Mesenchymal stem cell (in vitro differentiated cells and primary cell): ENCODE measurements at places on chromosomes 16 and 17.

DNA sequence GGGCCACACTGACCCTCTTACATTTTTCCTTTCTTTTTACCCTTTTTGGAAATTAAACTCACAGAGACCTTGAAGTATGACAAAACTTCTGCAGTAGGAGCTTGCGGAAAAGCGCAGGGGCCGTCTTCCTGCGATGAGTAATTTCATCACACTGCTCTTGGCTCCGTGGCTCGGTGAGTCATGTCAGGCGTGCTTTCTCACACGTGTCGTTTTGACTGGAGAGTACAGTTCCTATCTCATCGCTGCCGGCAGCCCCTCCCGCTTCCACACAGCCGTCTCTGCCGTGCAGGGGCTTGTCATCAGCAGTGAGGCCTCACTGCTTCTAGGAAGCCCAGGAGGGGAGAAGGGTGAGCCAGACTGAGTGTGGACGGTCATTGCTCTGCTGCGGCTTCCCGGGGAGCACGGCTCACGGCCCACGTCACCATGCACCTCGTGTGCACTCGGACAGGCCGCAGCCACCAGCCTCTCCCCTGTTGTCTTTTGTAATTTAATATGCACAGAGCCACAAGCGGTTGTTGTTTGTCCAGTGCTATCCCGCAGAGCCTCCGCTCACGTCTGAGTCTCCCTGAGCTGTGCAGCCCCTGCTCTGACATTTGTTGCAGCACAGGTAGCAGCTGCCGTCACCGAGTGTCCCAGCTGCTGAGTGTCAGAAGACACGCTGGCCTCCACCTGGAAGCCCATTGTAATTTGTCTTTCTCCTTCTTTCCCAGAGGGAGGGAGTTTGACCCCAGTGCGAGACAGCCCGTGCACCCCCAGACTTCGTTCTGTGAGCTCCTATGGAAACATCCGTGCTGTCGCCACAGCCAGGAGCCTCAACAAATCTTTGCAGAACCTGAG, 99.4 kb upstream of the CHMP6 start:
- peak; percentile 99 for DNase-seq

GRCh38 chr16:14958323-14958600, 16.6 kb upstream of the PDXDC1 start:
- no peak for DNase-seq

GRCh38 chr17:66493283-66494019, 191.0 kb downstream of the PRKCA start:
- peak; percentile 88 for DNase-seq

DNA sequence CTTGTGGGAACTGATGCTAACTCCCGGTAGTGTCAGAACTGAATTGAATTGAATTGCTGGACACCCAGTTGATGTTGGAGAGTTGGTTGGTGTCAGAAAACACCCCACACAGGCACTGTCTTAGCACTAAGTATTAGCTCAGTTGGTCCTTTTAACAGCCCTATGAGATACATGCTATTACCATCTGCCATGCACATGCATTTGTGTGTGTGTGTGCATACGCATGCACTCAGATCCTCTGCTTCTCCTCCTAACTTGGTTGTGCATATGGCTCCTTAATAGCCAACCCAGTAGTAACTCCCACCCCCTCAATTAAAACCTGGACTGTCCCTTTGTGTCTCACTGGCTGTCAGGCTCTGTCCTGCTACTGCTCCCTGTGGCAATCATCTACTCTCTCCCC, 32.3 kb upstream of the DYNLL2 start:
- no peak for DNase-seq

- DNase-seq: no peak
Observed at GRCh38 chr16:4038448-4038847, 77.8 kb downstream of the ADCY9 start.

- peak; percentile 65 for DNase-seq
Observed at GRCh38 chr17:57243171-57243622, 13.1 kb upstream of the MSI2 start.

DNA sequence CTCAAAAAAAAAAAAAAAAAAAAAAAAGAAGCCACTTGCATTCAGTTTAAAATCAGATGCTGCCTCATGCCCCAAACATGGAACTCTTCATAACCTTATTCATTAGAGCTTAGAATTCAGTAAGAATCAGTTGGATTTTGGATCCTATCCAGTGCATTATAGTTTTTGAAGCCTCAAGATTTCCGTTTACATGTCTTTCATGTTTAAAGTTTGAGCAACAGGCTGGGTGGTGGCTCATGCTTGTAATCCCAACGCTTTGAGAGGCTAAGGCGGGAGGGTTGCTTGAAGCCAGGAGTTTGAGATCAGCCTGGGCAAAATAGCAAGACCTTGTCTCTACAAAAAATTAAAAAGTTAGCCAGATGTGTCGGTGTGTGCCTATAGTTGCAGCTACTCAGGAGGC, 55.0 kb downstream of the SNTB2 start:
- DNase-seq: no peak

GRCh38 chr17:42779936-42780850, at the start of gene WNK4:
Gene WNK4 (plus strand): TSS chr17:42780610. CDS start chr17:42780699, 89 bp downstream.
- DNase-seq: peak; percentile 31

- no peak for DNase-seq
Observed at GRCh38 chr16:1754204-1754603, 17.1 kb downstream of the NME3 start.

DNA sequence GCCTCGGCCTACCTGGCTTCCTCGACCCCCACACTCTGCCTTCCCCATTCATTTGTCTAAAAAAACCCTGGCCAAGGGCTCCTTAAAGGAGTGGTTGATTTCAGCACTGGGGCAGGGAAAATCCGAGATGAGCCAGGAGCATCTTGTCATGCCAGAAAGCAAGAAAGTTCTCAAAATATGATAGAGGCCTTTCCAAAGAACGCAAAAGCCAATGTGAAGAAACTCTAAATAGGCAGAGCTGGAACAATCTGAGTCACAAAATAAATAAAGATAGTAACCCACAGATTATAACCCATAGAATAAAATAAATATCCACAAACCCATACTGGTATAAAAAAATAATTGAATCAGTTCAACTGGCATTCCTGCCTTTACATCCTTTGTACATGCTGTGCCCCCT, 192.3 kb upstream of the SALL1 start:
- no peak for DNase-seq

DNA sequence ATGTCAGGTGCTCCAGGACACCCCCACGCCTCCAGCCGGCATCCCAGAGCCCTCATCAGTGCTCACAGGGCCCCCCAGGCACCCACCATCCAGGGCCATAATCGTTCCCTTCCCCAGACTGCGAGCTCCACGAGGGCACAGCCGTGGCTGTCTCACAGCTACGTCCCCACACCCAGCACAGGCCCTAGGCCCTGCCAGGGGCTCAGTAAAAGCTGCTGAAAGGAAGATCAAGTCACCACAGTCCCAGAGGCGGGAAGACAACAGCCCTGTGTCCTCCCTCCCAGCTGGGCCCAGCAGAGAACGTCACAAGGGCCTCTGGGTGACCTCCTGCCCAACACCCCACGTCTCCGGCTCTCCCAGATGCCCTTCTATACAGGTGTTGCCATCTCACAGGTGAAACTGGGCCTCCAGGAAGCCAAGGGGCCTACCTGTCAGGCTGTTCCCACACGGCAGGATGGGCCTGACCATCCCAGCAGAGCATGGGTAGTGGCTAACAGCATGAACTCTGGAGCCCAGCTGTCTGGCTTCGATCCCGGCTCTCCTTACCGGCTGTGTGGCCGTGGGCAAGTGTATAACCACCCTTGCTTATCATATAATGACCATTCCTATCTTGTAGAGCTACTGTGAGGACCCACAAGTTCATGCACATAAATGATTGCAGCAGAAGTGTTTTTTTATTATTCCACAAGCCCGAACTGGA, 17.9 kb downstream of the ARL2BP start:
- no peak for DNase-seq

DNA sequence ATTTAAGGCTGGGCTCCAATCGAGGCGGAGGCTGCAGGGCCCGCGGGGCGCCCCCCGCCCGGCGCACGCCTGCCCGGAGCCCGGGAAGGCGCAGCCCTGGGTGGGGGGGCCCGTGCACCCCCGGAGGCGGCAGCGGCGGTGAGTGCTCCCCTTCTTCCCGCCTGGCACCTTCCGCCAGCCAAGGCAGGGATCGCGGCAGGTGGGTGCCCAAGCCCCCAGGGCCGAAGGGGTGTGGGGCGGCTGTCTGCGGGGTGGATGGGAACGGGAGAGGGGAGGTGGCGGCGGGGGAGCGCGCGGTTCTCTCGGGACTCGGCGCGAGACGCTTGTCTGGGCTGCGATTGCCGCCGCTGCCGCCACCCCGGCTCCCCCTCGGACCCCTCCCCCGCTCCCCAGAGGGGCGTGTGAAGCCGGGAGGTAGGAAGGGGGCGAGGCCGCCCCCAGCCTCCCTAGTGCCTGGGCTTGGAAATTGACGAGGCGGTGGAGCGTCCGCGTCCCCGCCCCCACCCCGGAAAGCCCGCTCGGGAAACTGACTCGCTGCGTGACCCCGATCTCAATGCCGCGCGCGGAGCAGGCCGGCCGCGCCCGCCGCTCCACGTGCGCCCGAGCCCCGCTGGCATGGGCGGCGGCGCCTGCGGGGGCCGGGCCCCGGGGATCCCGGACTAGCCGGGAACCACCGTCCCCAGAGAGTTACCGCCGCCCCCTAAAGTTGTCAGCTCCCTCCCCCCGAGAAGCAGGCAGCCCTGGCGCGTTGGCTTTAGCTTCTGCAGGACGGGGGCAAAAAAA, 231.5 kb downstream of the MRTFB start:
- peak; percentile 41 for DNase-seq

- no peak for DNase-seq
Observed at GRCh38 chr17:80092959-80093358, 8.4 kb upstream of the GAA start.

- DNase-seq: no peak
Observed at GRCh38 chr17:68627956-68628575, 26.9 kb upstream of the FAM20A start.

- no peak for DNase-seq
Observed at GRCh38 chr17:56502120-56502654, 91.3 kb upstream of the NOG start.

DNA sequence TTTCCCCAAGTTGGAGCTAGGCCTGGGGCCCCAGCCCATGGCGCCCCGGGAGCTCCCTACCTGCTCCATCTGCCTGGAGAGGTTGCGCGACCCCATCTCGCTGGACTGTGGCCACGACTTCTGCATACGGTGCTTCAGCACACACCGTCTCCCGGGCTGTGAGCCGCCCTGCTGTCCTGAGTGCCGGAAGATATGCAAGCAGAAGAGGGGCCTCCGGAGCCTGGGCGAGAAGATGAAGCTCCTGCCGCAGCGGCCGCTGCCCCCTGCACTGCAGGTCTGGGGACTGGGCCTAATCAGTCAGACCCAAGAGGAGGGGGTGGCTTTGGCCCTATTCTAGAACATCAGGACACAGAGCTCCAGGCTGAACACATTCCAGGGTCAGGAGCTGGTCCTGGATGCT, 1.5 kb downstream of the RNF112 start:
- DNase-seq: no peak
